NCI-H2081 treated with DMSO at 0.1 percent for 48 hours (cell line): ENCODE measurements at places on chromosomes 12 and 14.

GRCh38 chr12:6341417-6342139 is at the start of gene TNFRSF1A:
TNFRSF1A (minus strand) TSS chr12:6342076; CDS start chr12:6341814, 262 bp downstream.
- no peak for DNase-seq

DNA sequence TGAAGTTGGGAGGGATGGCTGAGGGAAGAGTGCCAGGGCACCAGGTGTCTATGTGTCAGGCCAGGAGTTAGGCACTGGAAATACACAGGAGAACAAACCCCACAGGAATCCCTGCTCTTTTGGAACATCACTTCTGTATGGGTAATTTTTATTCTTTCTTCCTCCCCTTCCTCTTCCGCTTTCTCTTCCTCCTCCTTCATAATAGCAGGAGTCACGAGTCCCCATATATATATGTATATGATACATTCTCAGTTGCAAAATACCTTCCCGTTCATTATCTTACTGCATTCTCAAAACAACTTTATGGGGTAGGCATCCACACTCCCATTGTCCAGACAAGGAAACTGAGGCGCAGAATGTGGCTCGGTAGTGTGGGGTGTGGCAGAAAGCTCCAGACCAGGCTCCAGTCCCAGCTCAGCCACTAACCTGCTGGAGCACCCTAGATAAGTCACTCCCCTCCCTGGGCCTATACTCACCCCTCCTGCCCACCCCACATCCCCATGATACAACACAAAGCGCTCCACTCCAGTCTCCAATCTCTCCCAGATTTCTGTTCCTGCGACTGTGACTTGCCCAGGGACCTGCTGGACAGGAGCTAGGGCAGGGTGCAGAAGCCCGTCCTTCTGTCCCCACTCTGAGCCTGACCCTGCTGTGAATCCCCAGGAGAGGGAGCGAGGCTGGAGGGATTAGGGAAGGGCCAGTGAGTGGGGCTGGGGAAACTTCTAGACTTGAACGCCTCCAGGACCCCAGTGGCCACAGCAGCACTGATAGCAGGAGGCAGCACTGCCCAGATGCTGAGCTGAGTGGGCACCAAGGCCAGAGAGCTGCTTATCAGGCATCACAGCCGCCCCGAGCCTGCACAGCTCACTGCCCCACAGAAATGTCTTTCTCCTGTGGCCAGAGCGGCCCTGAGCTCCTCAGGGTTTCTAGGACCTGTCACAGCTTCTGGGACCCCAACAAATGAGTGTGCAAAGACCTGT is 1.4 kb upstream of the AQP2 start:
- DNase-seq: no peak

- DNase-seq: no peak
Observed at GRCh38 chr12:75782069-75782581, 249.5 kb downstream of the PHLDA1 start.

GRCh38 chr14:104689109-104689880 is at the start of gene INF2:
INF2 (plus strand) TSS chr14:104689618; CDS start chr14:104701366, 11,748 bp downstream.
- DNase-seq: no peak

GRCh38 chr14:104283197-104284106 is 145.1 kb downstream of the KIF26A start:
- DNase-seq: no peak

- no peak for DNase-seq
Observed at GRCh38 chr12:81259360-81259759, 181.5 kb downstream of the ACSS3 start.

GRCh38 chr12:2976581-2976996 is 17.4 kb downstream of the TEAD4 start:
- no peak for DNase-seq

- no peak for DNase-seq
Observed at GRCh38 chr12:49021292-49021915, 2.8 kb upstream of the PRKAG1 start.

DNA sequence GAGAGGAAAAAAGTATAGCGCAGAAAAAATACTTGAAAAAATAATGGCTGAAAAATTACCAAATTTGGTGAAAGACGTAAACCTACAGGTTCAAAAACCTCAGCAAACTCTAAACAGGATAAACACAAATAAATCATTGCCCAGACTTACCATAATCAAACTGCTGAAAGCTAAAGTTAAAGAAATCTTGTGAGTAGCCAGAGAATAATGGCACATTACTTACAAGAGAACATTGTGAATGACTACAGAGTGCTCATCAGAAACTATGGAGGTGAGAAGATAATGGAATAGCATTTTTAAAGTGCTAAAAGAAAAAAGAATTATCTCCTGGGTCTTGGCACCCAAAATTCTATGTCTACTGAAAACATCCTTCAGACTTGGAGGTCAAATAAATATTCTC is 36.0 kb downstream of the ATF1 start:
- no peak for DNase-seq

GRCh38 chr12:56408799-56409417 is 40.3 kb downstream of the TIMELESS start:
- DNase-seq: no peak

- DNase-seq: no peak
Observed at GRCh38 chr14:89903340-89903952, 51.1 kb downstream of the EFCAB11 start.

DNA sequence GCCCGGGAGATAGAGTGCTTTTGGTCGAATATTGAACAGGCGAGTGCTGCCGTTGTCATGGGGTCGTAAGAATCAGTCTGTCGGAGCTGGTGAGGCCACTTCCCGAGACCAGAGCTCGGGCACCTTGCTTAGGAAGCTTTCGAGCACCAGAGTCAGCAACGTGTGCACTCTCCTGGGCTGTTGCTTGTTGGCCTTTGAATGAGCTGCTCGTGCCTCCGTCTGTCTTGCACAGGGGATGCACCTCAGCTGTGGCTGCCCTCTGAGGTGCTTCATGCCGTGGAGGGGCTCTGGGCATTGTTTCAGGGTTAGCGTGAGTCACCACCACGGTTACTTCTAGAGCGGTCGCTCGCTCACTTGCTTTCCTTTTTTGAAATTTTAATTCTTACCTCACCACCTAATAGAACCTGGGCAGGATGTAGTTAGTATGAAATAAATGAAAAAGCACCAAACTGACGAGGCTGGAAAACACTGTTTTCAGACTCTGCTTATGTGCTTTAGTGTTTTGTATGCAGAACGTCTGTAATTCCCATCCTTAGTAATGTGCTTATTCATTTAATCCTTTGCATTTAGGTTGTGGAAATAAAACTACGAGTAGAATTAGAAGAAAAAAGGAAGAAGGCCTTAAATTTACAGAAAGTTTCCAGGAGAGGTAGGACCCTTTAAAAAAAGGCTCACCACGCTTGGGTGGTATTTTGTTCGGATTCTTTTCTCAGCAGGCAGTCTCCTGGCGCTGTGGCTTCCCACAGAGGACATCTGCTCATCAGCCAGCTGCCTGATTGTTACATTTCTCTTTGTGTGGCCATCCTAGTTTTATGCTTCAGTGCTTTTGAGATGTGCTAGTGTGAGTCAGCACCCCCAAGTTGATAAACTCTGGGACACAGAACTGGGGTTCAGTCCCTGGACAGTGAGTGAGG is 40.6 kb downstream of the EP400 start:
- DNase-seq: no peak
